NCI-H1048 (cell line): ENCODE measurements at places on chromosomes 5 and 9.

DNA sequence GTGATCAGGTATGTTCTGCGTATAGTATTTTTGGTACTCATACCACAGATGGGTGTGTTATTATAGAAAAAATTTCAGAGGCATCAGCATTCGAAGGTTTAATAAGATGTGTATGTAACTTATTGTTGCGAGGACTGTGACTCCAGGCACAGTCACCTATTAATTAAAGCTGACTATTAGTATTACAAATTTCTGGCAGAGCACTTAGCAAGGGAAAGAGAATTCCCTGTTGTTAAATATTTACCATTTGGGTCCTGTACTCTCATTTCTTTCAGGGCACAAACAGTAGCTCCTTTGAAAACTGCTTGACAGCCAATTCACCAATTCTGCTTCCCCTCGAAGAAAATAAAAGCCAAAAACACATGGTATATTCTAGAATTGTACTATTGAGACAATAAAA, 653.8 kb downstream of the ELAVL2 start:
- DNase-seq = no peak

DNA sequence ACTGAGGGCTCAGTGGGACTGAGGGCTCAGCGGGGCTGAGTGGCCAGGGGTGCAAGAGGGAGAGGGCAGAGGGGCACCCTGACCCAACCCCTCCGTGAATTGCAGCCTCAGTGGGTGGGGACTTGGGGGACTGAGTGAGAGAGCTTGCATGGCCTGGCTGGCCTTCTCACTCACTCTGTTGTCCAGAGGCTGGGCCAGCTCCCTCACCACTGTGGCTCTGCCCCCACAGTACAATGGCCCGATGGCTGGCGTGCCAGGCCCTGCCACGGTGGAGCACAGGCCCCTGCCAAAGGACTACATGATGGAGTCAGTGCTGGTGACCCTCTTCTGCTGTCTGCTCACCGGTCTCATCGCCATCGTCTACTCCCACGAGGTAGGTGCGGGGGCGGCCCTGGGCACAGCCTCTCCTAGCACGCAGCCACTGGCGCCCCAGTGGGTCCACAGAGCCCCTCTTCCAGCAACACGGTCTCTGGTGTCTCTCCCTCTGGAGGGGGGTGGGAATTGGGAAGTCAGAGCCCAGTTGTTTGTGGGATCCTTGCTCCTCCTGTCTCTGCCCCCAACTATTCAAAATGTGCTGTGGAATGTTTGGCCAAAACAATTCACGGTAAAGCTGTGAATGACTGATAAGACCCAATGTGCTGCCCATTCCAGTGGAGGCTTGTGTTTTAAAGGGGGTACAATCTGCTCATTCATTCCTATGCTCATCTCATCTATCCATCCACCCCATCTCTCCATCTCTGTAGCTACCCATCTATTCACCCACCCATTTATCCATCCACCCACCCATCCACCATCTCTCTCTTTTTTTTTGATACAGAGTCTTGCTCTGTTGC, 10.7 kb downstream of the PRRT1B start:
- no peak for DNase-seq

GRCh38 chr5:33230467-33231078, 210.2 kb upstream of the TARS1 start:
- DNase-seq = no peak

- DNase-seq = no peak
Observed at GRCh38 chr5:1793301-1793740, 6.3 kb downstream of the MRPL36 start.

DNA sequence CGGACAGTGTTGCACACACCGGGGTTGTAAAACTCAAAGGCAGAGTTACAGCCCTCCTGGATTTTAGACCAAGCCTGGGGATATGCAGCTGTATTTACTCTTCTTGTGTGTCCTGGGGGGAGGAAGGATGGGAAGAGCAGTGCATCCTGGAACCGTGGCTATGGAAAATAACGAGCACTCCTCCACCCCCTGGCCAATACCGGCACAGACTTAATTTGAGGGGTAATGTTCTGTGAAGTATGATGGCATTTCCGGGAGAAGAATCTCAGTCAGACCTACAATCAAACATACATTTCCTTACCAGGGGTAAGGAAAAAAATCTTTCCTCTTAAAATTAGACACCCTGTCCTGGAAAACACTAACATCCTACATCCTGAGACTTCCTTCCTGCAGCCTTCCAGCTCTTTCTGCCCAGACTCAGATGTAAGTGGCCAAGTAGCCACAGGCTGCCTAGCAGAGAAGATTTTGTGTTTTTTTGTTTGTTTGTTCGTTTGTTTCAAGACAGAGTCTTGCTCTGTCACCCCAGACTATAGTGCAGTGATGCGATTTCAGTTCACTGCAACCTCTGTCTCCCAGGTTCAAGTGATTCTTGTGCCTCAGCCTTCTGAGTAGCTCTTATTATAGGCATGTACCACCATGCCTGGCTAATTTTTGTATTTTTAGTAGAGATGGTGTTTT, 11.0 kb upstream of the ERMP1 start:
- DNase-seq = no peak
